ENCODE measurements at places on chromosomes 2 and 18. TPM values are rescaled to one million over a fixed set of nuclear protein-coding genes. Genes with fewer than 3 reads are reported as not detected.
A peak's percentile ranks its signal among the peaks of the same experiment; 100 is the strongest.

RAPH1 gene
- 28.3 TPM for total RNA-seq

RNF125 gene
- 1.5 TPM for total RNA-seq

- DNase-seq = no peak
Observed at GRCh38 chr2:8469709-8470493, 212.0 kb upstream of the ID2 start.

CDCA7 gene
- total RNA-seq = 72.5 TPM

DNA sequence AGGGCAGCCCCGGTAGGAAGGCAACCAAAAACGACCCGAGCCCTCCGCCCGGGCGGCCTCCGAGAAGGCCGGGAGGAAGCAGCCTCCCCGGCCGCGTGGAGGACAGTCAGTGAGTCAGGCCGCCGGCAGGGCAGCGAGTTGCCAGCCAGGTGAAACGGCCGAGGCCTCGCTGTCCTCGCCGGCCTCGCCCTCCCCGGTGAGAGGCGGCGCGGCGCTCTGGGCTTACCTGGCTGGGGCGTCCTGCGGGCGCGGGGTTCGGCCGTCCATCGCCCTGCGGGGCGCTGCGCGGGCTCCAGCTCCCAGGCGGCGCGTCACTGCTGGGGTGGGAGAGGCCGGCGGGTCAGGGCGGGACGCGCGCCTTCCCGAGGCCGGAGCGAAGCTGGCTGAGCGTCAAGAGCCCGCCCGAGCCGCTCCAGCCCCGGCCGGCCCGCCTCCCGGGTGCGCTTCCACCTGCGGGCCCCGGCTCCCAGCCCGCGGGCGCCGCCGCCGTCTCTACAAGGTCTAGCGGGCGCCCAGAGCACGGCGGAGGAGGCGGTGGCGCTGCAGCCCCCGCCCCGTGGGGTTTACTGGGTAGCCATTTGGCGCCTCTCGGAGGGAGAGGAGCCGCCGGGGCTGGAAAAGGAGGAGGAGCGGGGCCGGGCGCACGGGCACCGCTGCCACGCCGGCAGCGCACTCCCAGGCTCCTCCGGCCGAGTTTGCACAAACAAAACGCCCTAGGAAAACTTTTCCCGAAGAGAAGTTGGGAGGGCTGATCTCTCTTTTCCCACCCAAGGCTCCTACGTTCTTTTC is 499 bp downstream of the COBLL1 start:
- peak; percentile 90 for DNase-seq

CNTNAP5 gene
- not detected for total RNA-seq

All from A673 (cell line).